ENCODE measurements at places on chromosomes 7 and 10.

DNA sequence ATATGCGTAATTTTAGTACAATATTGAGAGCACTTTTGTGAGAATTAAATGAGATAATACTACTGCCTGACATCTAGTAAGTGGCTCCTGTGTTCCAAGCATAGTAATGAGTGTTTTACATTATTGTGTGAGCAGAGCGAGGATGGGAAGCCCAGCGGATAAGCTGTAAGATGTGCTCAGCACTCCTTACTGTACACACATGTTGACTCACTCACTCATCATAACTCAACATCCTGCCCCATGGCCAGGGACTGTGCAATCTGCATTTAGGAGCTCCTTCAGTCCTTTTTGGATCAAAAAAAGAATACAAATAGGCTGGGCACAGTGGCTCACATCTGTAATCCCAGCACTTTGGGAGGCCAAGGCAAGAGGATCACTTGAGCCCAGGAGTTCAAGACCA, 72.9 kb upstream of the NEBL start:
- DNase-seq = no peak

GRCh38 chr10:43284341-43284910, 17.6 kb upstream of the RASGEF1A start:
- no peak for DNase-seq

GRCh38 chr10:45404087-45404769, 30.2 kb downstream of the ALOX5 start:
- no peak for DNase-seq

GRCh38 chr10:983971-984655, 4.1 kb upstream of the GTPBP4 start:
- no peak for DNase-seq

GRCh38 chr7:1411414-1411813, 47.9 kb downstream of the MICALL2 start:
- DNase-seq = no peak

DNA sequence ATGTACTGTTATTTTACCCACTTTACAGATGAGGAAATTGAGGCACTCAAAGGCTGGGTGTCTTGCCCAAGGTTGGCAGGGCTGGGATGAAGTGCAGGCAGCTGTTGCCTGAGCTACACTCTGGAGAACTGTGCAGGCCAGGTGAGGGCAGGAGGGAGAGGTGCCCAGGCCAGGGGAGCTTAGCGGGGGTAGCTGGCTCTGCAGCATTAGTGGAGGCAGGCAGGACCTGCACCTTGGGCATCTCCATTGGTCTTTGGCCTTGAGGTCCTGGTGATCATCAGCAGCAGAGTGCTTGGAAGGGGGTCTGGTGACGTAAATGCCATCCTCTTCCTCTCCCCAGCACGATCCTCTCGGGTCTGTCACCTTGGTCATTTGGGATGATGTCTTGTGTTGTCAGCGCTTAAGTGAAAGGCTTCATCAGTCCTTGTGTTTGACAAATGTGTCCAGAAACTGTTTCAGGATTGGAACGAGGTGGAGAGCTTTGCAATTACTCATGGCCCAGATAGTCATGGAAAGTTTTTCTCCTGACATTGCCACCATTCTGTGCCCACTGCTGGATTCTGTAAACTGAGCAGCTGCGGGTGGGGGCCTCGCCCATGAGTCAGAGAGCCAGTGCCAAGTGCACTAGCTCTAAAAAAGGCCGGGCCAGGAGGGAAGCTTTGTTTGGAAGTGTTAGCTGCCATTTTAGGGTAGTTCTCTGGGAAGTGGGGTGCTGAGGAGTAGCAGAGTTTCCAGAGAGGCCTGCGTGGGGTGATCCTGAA, 47.6 kb downstream of the TSPAN15 start:
- DNase-seq = no peak

All from NCI-H1694 (cell line).